ENCODE measurements at places on chromosomes 5 and 9.

DNA sequence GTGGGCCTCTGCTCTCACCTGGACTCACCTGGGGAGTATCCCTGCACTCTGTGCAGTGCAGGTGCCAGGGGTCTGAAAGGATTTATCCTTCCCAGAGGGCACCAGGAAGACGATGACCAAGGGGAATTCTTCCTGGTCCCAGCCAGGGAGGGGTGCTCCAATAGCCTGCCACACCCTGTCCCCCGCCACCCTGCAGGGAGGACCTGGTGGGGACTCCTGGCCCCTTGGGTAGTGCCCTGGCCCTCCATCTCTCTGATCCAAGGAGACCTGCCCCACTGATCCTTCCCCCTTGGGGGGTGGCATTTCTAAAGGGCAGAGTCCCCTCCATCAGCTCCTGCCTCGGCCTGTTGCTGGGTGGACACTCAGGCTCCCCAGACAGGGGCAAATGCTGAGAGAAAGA lies 70.7 kb downstream of the NTNG2 start:
- no peak for DNase-seq

GRCh38 chr5:116394186-116394867 lies 180.3 kb downstream of the SEMA6A start:
- DNase-seq = no peak

- DNase-seq = peak; percentile 61
These were observed 292.5 kb downstream of the PARP8 start for GRCh38 chr5:50958852-50959457.

GRCh38 chr9:36603006-36603405 lies 30.3 kb downstream of the MELK start:
- no peak for DNase-seq

DNA sequence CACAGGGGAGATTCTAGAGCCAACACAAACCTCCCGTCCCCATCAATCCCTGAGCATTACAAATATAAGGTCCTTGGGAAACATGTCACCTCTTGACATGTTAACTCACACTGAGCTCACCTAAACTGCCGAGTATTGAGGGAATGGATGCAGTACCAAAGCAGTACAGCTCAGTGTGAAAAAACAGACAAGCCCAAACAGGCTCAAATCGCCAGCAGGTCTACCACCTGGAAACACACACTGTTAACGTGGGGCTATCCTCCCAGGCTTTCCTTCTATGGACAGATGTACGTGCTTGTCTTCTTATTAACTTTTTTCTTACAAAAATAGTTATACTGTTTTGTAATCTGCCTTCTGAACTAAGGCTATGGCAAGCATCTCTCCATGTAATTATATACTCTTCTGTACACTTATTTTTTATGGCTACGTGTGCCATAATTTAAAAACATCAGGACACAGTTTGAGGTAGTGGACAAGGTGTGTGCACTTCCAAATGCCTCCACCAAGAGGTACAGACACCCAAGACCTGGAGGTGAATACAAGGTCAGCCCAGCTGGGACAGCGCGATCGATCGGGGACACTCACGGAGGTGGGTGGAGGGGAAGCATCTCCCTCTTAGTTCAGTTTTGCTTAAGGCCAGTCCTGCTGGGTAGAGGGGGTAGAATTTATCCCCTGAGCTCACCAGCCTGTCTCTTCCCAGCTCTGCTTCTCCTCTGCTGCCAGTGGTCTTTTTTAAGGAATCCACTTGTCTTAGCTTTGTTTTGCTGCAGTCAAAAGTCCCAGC lies 76.5 kb downstream of the DAP start:
- DNase-seq = no peak

DNA sequence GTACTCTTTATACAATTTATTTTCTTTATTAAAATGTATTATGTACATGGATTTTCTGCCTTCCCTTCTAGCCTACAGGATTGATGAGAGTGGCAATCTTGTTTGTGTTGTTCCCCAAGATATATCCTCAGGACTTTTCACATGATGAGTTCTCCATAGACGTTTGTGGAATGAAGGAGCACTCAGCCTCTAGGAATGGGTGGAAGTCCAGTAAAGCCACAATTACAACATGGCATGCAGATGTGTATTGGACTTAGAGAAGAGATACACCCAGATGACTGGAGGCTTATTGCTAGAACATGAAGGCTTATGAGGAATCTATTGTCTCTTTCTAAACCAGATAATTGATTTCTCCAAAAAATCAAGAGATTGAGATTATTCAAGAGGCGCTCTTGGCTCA lies 8.2 kb upstream of the DOCK2 start:
- no peak for DNase-seq

GRCh38 chr5:145697251-145697990 lies 137.7 kb downstream of the PRELID2 start:
- no peak for DNase-seq

DNA sequence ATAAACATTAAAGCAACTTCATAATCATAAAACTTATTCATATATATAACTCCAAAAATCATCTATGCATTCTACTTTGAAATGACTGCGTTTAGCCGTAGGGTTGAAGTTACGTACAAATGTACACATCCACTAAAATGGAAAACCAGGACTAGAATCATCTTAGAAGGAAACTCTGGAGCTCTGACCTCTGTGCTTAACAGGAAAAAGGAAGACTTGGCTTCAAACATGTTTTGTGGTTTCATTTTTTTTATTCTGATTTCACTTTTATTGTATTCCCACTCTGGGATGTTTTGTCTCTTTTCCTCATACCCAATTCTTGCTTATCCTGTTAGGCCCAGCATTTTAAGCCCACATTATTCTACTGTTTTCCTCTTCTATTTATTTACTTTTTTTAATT lies 44.9 kb downstream of the GRAMD2B start:
- no peak for DNase-seq

- no peak for DNase-seq
These were observed 842 bp downstream of the TMED7 start for GRCh38 chr5:115624994-115625393.

DNA sequence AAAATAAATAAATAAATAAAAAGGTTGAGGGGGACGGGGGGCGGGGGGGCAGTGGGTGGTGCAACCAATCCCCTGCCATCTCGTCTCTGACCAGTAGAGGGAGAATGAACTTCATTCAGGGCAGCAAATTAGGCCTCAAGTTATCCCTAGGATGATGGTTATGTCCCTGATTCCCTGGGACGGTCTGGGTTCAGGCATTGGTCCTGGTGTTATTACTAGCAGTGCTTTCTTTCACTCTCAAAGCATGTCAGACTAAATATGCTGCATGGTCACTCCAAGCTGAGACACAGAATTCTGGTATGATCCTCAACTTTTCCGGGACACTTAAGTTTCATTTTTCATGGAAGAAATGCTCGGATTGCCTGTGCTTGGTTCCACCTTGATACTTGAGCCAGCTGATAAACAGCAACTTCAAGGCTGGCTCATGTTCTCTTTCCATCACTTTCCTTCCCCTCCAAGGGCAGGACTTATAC lies 59.4 kb downstream of the DAP start:
- no peak for DNase-seq

- no peak for DNase-seq
These were observed 109.9 kb downstream of the CACNA1B start for GRCh38 chr9:137987244-137988030.

DNA sequence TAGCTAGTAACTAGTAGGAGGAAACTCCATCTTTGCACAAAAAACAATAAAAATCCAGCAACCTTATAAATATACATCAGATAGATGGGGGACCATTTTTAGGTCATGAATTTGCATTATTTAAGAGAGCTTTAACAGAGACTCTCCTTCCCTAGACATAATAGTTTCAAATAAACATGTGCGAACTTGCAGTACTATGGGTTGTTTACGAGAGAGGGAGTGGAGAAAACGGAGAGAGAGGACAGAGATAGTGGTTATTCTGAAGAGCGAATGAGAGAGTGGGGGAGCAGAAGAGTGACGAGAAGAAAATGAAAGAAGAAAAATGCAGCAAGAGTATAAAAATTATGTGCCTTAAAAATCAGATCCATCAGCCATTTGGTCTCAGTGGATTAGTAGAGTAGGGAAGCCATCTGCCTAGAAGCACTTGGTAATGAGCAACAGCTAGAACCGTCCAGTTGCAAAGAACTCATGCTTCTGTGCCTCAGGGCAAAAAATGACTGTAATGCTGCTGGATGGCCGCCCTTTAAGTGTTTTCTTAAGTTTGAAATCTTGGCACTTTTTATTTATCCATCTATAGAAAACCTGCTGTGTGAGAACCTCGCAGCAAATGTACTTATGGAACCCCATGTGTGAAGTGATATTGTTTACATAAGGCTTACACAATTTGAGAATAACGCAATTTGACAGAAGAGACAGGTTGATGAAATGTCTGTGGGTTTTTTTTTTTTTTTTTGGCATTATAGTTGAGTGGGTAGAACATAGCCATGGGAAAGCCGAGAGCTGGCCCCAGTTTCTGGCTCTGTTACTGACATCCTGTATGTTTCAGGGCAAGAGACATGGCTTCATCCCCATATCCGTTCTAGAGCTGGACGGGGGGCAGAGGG lies 95.6 kb upstream of the ZNF608 start:
- DNase-seq = peak; percentile 23

- DNase-seq = no peak
These were observed 155.2 kb downstream of the ADAMTSL1 start for GRCh38 chr9:18629136-18629535.

DNA sequence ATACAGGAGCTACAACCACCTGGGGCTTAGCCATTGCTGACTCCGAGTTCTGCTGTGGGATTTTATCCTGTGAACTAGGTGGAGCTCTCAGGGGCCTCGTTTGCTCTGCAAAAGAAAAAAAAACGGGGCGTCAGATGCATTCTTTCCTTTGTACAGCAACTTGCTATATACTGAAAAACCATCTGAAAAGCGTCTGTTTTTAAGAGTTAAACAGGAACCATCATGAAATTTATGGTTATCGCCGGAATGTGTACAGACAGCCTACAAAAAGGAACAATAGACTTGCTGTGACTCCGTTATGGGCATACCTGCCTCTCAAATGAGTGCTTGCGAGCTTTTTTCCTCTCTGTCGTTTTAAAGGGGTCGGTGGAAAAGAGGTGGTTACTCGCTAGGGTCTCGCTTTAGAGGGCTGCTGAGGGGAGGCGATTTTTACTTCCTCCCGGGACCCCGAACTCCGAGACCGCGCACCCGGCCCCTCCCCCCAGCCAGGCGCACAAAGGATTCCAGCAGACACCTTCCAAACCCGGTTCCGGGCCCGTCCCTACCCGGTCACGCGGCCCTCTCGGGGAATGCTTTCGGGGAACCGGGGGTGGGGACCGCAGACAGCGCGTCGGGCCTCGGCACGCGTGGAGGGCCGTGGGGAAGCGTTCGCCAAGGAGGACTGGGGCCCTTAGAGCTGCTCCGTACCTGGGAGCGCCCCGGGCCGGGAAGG lies 826 bp downstream of the PAIP1 start:
- peak; percentile 68 for DNase-seq

- no peak for DNase-seq
These were observed 1573.4 kb downstream of the EFNA5 start for GRCh38 chr5:106097340-106097739.

GRCh38 chr9:86503314-86503713 lies 149.1 kb upstream of the TUT7 start:
- no peak for DNase-seq

DNA sequence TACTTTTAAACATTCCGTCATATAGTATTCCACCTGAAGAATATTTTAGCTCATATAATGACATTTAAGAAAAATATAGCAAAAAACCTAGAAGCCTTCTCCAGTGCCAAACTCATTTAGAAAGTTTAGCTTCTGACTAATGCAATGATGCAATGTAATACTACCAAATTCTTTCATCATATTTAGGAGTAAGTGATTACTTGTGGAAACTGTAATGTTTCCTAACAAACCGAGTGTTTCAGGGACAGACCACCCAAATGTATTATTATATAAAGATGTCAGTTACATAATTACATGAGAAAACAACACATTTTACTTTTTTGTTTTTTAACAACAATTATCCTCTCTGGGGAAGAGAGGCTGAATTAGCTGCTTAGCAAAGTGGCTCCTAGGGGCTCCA lies 316.2 kb downstream of the ARL15 start:
- DNase-seq = no peak

- no peak for DNase-seq
These were observed 154.6 kb downstream of the SYK start for GRCh38 chr9:90956026-90956810.

DNA sequence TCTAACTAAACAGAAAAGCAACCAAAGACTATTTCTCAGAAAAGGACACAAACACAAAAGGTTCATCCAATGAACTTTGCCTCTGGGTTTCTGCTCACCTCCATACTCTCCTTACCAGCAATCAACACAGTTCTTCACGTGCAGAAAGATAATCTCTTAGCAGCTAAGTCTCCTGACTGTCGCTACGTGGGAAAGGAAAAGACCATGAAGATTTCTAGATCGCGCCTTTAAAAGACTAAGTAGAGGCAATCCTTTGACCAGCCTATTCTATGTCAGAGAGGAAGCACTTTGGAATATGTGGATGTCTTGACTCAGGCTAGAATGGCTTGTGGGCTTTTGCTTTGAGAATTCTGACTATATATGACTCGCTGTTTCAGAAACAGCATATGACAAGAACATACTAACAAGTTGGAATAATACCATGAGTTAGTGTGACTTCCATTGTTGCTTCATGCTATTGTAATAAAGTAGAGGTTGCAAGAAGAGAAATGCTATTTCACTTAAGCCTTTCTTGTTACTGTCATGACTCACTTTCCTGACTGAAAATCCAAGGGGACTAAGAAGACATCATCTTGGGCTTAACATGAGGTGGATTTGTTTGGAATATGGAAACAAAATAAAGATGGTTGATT lies 339.5 kb upstream of the RFX3 start:
- no peak for DNase-seq

DNA sequence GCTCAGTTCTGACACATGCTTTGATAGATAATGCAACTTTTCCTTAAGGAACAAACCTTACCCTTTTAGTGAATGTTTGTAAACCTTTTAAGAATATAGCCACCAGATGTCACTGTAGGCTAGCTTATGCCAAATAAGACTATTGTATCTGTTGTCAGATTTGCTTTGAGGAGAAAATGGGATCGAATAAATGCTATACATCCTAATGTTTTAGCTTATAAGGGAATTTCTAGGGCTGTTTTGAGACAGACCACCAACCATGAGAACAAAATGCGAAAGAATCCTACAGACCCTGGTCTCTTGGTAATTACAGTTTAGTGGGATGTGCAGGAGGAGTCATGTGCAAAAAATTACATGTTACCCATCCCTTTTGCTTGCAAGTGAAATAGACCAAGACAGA lies 127.6 kb upstream of the NMUR2 start:
- DNase-seq = peak; percentile 55

DNA sequence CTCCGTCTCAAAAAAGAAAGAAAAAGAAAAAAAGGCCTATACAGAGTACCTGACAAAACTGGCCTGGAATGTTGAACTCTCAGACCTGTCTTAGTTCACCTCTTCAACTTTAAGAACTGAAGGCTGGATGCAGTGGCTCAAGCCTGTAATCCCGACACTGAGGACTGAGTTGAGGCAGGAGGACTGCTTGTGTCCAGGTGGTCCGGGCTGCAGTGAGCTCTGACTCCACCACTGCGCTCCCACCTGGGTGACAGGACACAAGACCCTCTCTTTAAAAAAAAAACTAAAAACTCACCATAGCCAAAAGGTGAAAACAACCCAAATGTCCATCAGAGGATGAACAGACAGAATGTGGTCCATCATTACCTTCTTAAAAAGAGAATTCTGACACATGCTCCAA lies 6.4 kb downstream of the MRPL41 start:
- DNase-seq = no peak

GRCh38 chr9:126613651-126614050 lies at the start of gene LMX1B:
LMX1B (plus strand) TSS chr9:126613928; CDS start chr9:126614450, 522 bp downstream.
- peak; percentile 98 for DNase-seq

- DNase-seq = no peak
These were observed 107.8 kb upstream of the ATP10B start for GRCh38 chr5:160959804-160960203.

GRCh38 chr9:125436613-125437443 lies 175.2 kb downstream of the GAPVD1 start:
- DNase-seq = no peak

Measured in T47D (cell line).